Astrocyte of the cerebellum (primary cell): ENCODE measurements at places on chromosomes 12 and 14.

- no peak for DNase-seq
These were observed 3.9 kb downstream of the LHX5 start for GRCh38 chr12:113467502-113468364.

DNA sequence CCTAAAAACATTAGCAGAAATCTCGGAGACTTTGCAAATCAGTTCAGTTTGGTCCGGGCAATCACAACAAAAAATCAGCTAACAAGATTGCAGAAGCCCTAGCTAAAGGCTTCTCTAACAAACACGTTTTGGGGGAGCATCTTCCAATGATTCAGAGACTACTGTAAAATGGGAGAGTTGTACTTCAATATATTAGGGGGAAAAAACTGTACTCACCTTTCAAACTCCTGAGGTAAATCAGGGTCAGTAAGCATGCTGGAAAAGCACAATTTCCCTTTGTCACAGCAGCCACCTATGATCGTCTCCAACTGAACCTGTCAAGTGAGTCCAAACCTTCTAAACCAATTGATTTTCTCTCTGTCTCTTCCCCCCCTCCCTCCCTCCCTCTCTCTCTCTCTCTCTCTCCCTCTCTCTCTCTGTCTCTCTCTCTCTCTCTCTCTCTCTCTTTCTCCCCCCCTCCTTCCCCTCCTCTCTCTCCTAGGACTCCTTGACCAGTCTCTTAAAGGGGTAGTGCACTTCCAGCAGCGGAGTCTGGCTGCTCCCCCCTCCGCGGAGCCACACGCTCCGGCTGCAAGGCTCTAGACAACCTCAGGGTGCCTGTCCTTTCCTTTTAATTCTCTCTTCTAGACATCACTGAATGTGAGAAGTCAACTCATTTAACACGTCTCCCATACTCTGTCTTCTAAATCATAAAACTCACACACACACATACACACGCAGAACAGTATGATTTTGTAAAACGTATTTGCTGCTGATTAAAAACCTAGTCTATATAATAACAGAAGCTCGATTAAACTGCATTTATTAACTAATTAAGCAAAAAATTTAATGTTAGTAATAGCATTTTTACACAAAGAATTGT, at the start of gene SOX5:
SOX5 (minus strand) TSS at position 323 of the 862 bp plus-strand sequence; CDS start at position 254, 69 bp downstream.
- peak; percentile 41 for DNase-seq

DNA sequence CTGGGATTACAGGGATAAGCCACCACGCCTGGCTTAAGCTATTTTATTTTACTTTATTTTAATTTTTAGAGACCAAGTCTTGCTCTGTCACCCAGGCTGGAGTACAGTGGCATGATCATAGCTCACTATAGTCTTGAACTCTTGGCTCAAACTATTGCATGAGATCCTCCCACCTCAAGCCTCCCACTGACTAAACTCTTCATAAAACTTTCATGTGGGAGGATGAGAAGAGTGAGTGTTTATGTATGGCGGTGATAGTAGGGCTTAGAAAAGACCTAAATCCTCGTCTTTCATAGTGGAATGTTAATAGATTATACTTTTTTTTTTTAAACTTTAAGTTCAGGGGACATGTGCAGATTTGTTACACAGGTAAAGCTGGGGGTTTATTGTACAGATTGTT, 23.5 kb upstream of the PPP4R3A start:
- no peak for DNase-seq

- no peak for DNase-seq
These were observed 13.1 kb upstream of the CCDC85C start for GRCh38 chr14:99616832-99617800.

- peak; percentile 39 for DNase-seq
These were observed 389.6 kb upstream of the ATP2B1 start for GRCh38 chr12:90098132-90098779.

DNA sequence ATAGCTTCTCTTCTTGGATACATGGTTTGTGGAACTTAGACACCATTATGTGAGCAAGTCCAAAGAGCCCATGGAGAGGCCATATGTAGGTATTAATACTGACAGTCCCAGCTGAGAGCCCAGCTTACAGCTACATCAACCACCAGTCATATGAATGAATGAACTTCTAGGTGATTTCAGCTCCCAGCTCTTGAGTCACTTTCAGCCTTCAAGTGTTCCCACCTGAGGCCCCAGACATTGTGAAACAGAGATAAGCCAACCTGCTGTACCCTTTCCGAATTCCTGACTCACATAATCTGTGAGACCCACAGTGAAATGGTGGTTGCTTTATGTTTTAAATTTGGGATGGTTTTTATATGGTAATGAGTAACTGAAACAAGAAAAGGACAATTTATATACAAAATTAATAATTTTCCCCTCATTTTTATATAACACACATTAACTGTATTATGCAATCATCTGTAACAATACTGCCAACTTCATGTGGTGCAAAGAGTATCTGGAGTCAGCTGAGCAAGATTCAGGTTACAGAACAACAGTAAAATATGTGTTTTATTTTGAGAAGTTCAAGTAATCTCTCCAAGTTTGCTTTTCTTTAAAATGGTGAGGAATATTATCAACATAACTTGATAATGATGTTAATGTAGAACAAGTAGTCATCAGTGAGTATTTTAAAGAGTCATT, 27.7 kb upstream of the FBXO33 start:
- no peak for DNase-seq

- DNase-seq = no peak
These were observed 4.5 kb downstream of the CNOT2 start for GRCh38 chr12:70247653-70248199.

- no peak for DNase-seq
These were observed 153.9 kb downstream of the SMOC1 start for GRCh38 chr14:70033116-70033515.

- DNase-seq = no peak
These were observed 70.7 kb downstream of the SCARB1 start for GRCh38 chr12:124792961-124793441.

GRCh38 chr14:102530828-102531478, 21.4 kb upstream of the ANKRD9 start:
- DNase-seq = no peak

DNA sequence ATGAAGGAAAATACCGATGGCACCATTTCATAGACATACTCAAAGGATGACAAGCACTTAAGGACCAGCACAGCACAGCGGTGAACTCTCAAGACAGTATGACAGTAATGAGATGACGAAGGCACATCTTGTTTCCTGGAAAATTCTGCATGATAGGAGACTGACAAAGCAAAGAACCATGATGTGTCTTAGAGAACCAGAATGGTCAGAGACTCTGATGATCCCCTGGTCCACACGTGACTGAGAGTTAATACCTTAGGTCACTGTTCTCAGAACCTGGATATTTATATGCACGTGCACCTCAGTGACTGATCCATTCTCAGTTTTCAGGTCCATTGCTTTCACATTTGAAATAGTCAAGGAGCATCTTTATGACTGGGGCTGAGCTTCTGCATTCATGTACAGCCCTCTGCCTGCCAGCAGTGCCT, 35.3 kb downstream of the PROX2 start:
- no peak for DNase-seq

DNA sequence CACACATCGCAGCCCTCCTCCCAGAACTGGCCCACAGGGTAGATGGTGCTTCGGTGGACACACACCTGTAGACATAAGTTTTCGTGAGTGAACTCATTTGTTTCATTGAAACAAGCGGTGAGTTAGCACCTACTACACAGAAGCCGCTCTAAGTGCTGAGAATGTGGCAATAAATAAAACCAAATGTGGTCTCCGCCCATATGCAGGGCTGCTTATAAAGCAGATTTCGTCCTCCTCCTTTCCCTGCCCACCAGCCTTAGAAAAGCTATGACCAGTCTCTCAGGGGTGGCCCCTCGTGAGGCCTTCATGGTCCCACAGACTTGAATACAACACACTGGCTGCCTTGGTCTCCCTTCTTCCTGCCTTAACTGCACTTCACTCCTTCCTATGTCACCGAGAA, 31.1 kb upstream of the ANO2 start:
- DNase-seq = no peak

DNA sequence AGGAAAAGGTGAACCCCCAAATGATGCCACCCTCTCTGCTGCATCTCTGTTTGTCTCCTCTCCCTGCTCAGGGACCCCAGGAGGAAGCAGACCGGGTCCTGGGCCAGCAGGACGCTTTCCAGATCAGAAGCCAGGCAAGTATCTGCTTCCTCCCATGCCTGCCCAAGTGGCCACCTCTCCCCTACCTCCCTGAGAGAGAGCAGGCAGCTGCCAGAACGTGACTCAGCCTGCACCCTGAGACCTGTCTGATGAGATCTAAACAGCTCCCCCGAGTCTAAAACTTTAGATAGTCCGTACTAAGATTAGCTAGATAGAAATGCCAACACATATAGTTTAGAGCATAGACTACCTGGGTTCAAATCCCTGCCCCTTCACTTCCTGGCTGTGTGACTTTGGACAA, 31.2 kb upstream of the OAS1 start:
- DNase-seq = no peak

- no peak for DNase-seq
These were observed 56.7 kb downstream of the RGS6 start for GRCh38 chr14:71988939-71989338.

GRCh38 chr14:31484754-31485153, 3.1 kb downstream of the GPR33 start:
- DNase-seq = no peak

DNA sequence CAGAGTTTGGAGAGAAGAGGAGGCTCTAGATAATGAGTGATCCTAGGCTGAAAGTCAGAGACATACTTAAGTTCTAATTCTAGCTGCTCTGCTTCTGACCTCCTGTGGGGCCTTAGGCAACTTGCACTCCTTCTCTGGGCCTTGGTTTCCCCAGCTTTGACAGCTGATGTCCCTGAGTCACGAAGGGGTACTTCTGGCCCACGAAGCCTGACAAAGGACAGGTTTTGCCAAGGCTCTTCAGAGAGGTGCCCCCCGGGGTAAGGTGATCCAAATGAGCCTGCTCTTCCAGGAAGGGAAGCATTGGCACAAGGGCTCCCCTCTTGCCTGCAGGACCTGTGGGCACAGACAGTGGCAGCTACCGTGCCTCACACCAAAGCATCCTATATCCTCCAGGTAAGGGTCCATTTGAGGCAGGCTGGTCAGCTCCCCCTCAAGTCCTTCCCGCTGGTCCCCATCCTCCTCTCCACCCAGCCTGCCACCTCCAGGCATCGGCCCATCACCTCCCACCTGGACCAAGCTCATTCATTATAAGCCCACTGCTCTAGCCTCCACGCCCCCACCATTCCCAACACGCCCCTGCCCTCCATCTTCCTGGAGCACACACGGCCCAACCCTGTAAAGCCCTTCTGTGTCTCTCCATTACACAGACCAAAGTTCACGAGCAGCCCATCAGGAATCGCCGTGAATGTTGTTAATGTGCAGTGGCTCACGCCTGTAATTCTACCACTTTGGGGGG, 1.9 kb upstream of the PPP1R13B start:
- no peak for DNase-seq

DNA sequence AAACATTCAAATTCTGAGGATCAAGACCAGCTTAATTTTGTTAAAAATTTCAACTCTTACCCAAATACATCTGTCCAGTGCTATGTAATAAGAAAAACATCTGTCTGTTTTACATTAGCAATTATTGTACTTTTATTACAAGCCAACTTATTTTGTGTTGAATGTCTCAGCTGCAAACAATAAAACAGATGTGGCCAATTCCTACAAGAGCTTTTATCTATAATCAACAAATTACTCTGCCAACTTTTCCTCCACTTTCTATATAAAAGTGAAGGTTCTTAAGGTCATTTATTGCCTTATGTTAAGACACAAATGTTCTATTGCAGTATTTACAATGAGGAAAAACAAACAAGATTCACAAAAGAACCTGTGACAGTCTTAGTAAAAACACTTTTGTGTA, 72.7 kb downstream of the NOVA1 start:
- no peak for DNase-seq

- no peak for DNase-seq
These were observed 112.1 kb downstream of the NCOR2 start for GRCh38 chr12:124455336-124455735.

DNA sequence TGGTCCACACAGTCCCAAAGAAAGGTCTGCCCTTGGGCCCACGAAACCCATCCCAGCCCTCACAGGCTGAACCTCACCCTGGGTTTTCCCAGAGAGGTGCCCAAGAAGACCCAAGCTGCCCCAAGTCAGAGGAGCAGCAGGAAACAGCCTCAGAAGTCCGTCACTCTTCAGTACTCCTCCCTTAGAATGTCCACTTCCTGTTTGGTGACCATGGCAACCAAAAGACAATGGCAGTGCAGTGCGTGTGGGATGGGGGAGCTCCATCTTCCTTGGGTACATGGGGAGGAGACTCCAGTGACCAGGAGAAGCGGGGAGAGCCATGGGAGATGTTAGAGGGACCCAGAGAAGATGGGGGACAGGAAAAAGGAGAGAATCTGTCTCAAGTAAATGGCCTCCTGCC, 11.3 kb downstream of the SELPLG start:
- no peak for DNase-seq

DNA sequence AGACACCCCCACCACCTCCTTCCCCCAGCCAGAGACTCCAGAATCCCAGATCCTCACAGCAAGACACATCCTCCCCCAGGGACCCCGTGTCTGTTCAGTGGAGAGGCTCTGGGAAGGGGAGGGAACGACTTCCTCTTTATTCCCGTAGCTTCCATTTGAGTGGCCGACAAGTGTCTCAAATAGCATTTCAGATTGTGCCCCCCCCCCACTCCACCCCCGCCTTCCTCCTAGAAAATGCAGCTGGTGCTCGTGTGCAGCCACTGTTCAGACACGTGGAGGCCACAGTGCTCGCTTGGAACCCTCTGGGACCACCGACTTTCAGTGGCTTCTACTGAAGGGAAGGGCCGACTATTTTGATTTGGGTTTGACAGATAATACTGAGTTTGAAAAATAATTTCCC, 14.3 kb downstream of the PPP2R5C start:
- no peak for DNase-seq

DNA sequence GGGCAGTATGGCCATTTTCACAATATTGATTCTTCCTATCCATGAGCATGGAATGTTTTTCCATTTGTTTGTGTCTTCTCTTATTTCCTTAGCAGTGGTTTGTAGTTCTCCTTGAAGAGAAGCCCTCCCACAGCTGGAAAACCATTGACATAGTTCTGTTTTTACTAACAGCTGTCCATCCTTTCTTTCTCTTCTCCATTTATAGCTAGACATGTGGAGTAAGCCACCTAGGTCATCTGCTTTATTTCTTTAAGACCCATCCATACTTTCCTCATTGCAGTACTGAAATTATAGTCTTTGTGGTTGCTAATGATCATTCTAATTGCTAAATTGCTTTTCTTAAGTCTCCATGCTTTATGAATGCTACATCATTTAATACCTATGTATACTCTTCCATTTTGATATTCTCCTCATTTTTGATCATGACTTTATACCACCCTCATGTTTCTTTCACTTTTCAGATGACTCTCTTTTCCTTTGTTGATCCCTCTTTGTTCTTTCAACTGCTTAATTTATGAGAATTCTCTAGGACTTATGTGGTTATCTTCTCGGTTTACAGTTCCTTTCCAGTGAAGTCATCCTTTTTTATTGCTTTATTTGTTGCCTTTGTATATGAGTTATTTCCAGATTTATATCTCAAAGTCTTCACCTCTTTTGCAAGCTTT, 114.2 kb downstream of the PCNX1 start:
- DNase-seq = peak; percentile 36

- DNase-seq = no peak
These were observed 96.7 kb downstream of the SLC25A47 start for GRCh38 chr14:100419856-100420255.
